ENCODE measurements at places on chromosomes 2 and 18.

DNA sequence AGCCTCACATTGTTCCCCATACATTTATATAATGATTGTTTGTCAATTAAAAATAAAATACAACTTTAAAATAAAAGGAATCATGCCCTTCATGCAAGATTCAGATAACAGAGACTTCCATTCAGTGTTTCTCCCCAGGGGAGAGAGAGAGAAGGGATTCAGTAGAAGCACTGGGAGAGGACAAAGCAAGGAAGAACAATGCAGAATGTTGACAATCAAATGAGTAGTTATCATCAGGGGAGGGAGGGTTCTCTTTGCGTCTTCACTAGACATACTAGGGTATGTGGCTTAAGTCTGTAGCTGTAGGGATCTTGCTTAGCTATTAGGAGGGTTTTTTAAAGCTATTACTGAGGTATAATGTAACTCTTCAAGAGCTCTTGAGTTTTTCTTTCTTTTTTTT lies 30.7 kb downstream of the FSHR start:
- DNase-seq, result no peak

DNA sequence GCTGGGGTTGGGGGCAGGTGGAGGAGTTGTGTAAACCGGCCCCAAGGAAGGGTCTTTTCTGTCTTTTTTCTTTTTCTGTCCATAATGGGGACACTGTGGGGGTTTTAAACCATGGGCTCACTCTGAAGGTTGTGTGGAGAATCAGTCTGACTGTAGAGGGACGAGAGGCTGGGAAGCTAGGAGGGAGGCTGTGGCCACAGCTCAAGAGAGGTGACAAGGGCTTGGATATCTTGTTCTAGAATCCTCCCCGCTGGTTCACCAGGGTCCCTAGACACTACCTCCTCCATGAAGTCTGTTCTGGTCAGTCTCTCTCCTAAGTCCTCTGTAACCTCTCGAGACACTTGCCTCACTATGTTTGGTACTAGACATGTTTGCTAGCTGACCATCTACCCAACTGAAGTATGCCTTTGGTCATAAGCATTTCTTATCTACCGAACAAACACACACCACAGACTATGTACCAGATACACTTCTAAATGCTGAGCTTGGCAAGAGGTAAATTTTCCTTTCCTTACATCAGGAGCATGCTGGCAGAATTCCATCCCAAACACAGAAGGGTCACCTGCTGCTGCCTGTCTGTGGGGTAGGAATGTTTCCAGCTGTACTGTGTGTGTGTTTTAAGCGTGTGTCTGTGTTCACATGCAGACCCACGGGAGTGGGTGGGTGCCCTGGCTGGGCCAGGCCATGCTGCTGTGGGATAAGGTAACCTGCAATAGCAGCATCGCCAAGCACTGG lies 69.6 kb upstream of the MGAT4A start:
- DNase-seq, result no peak

- no peak for DNase-seq
Observed at GRCh38 chr2:23513245-23513871, 128.4 kb downstream of the KLHL29 start.

GRCh38 chr2:165777522-165778186 lies 16.4 kb downstream of the GALNT3 start:
- DNase-seq, result no peak

- no peak for DNase-seq
Observed at GRCh38 chr2:44929159-44929734, 12.3 kb upstream of the SIX3 start.

- DNase-seq, result no peak
Observed at GRCh38 chr2:23751747-23752265, 175.1 kb downstream of the ATAD2B start.

- DNase-seq, result no peak
Observed at GRCh38 chr2:64652231-64653108, 1.2 kb downstream of the SERTAD2 start.

- no peak for DNase-seq
Observed at GRCh38 chr2:121243821-121244460, 41.1 kb downstream of the TFCP2L1 start.

DNA sequence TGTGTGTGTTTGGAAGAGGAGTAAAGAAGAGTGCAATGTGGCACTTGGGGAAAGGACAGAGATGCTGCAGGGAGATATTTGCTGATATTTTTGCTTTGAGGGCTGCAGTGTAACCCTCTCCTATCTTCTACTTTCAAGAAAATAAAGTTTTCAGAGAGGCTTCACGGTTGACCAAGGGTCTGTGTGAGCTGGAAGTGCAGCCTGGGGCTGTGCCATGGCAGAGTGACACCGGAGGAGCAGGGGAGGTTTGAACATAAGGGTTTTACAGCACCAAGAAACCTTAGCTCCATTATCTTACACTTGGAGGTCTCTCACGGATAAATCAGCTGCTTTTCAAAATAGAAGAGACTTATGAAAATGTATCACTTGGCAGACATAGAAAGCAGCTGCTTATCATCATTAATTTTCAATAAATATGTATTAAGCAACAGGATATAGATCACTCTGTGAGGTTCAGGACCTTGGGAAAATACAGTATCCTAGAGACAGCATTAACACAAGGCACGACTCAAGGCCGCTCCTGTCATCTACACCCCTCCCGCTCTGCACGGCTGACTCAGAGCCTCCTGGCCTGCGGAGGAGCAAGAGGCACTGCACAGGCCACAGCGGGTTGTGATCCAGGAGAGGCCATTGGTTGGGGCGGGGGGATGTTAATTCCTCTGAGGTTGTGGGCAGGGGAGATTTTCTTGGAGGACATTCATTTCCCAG lies 127.8 kb downstream of the COPS8 start:
- DNase-seq, result no peak

DNA sequence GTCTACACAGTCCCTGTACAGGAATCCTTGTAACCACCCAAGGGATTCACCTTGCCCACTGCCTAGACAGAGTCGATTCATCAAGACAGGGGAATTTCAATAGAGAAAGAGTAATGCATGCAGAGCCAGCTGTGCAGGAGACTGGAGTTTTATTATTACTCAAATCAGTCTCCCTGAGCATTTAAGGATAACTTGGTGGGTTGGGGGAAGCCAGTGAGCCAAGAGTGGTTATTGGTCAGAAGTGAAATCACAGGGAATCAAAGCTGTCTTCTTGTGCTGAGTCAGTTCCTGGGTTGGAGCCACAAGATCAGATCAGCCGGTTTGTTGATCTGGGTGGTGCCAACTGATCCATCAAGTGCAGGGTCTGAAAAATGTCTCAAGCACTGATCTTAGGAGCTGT lies 17.8 kb upstream of the FAM98A start:
- DNase-seq, result no peak

GRCh38 chr2:579961-580360 lies 97.2 kb downstream of the TMEM18 start:
- DNase-seq, result no peak
